Fibroblast of upper back skin (primary cell): ENCODE measurements at places on chromosomes 4 and X.
A peak's percentile ranks its signal among the peaks of the same experiment; 100 is the strongest.

- no peak for DNase-seq
Observed at GRCh38 chr4:101993002-101993841, 202.7 kb downstream of the BANK1 start.

GRCh38 chr4:165692082-165692481, 181.0 kb upstream of the TLL1 start:
- DNase-seq: no peak

DNA sequence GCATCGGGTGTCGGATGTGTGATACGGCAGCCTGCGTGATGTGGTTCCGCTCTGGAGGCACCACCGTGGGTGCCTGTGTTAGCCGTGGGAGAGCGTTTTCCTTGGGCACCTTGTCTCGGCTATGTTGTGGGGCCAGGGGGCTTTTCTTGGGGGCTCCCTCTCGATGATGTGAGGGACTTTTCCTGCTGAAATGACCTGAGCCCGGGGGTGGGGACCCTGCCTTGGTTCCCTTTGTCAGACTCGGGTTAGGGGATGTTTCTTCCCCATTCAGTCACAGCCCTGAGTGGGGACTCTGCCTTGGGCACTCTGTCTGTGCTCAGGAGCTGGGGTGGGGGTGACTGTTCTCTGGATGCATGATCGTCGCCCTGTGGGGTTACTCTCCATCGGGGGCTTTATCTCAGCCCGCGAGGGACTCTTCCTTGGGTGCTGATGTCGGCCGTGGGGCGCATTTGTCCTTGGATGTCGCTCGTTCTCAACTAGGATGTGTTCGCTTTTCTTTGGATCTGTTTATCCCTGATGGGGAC, 26.7 kb downstream of the CT45A3 start:
- DNase-seq: no peak

DNA sequence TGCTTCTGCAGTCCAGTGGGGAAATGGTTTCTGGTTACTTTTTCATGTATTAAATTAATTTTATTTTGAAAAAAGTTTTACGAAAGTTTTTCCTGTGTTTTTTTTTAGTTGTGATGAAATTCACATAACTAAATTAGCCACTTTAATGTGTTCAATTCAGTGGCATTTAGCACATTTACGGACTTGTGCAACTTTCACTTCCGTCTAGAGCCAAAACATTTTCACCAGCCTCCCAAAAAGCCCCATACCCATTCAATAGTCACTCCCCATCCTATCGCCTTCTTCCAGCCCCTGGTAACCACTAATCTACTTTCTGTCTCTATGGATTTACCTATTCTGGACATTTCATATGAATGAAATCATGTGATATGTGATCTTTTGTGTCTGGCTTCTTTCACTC, 22.8 kb upstream of the TBL1X start:
- no peak for DNase-seq

DNA sequence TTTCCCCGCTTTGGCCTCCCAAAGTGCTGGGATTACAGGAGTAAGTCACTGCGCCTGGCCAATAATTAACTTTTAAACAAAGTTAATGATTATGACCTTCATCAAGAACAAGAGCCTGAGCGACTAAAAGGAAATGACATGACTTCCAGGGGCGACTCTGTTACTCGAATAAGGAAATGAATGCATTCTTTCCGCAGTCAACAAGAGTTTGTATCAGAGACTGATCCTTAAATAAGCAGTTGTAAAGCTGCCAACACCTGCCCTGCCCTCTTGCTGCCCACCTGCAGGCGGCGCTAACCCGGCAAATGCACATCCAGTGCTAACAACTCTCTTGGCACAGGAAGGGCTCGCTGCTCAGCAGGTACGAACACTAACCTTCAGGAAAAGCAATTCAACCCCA, 27.3 kb downstream of the WDR1 start:
- no peak for DNase-seq

DNA sequence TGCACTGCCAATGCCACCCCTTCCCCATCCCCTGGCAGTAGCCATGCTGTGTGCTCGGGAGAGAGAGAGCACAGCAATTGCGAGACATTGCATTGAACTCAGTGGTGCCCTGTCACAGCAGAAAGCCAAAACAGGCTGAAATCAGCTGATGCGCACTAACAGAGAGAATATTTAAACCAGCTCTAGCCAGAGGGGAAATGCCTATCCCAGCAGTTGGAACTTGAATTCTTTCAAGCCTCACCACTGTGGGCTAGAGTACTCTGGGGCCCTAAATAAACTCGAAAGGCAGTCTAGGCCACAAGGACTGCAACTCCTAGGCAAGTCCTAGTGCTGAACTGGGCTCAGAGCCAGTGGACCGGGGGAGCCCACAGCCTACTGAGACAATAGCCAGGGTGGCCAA, 17.7 kb upstream of the RP2 start:
- DNase-seq: no peak

GRCh38 chr4:94452476-94453371, 982 bp downstream of the PDLIM5 start:
- peak; percentile 78 for DNase-seq

DNA sequence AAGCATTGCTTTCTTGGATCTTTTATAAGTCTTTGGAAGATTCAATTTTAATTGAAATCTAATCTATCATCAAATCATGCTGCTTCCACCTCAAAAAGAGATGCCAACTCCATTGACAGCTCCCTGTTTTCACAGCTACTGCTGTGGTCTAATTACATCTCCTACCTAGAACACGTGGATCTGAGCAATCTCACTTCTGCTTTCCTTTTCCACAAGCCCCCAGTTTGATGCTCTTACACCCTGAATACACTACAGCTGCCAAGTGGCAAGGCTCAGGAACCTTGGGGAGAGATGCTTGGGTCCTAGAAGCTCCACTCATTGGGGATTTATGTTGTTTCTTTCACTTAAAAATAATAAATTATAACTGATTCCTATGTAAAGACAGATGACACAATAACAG, 172.0 kb downstream of the CFAP299 start:
- DNase-seq: no peak

DNA sequence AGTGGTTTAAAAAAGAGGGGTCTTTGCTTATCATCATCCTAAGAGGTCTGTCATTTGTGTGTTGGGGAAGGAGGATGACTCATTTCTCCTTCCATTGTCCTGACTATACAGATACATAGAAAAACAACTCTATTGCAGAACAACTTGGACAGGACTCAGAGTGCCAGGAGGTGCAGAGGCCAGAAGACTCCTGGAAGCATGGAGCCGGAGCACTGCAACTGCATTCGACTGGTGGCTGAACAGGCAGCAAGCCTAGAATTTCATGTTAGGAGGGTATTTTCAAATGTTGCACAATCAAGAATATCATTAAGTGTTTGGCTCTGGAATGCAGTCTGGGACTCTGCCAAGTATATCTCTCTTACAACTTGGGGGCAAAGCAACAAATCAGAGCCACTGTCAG, 35.0 kb upstream of the MAML3 start:
- peak; percentile 72 for DNase-seq

DNA sequence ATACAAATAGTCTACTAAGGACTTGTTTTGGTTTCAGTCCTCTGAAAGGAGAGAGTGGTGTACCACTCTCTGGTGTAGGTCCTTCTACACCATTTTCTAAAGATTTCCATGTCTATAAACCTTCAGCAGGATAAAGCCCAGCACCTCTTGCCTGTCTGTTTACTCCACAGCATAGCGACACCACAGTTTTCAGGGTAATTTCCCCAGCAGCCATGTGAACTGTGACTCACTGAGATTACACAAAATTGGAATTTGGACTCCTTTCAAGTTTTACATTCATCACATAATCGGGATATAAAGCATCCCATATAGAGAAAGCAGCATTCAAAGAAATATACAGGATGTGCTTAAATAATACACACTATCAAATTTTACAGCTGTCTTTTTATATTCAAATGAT, 229.6 kb downstream of the PRDM5 start:
- DNase-seq: peak; percentile 89

DNA sequence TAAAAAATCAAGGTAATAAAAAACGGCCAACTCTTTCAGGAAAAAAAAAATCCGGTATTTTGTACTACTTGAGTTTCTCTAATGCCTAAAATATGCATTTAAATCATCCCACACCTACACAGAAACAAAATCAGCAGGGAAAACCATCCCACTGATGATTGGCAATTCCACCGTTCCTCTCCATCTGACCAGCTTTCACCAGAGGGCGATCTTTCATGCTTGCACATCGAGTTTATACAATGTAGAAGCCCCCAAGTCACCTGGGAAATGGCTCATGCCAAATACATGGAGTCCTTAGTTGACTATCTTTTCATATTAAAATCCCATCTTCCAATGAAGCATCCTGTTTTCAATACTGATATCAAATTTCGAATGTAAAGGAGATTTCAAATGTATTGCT, 69.2 kb downstream of the PTCHD1 start:
- DNase-seq: no peak

- peak; percentile 92 for DNase-seq
Observed at GRCh38 chr4:139018971-139019758, 3.6 kb downstream of the NOCT start.

DNA sequence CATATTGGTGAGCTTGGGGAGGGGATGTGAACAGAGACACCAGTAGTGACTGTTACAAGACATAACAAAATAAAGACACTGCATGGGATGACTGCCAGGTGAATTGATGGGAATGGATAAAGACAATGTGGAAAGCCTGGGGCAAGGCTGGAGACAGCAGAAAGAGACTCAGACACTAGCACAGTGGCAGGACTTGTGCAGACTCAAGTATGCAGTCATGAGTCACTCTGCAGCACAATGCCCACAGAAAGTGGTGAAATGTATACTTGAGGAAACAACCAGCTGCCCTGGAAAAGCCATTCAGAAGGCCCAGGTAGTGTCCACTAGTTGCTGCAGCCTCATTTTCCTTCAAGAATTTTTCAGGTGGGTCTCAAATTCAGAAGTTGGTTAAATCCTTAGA, 452.3 kb downstream of the MID1IP1 start:
- DNase-seq: no peak

- DNase-seq: no peak
Observed at GRCh38 chr4:36000941-36001557, 243.3 kb downstream of the ARAP2 start.

DNA sequence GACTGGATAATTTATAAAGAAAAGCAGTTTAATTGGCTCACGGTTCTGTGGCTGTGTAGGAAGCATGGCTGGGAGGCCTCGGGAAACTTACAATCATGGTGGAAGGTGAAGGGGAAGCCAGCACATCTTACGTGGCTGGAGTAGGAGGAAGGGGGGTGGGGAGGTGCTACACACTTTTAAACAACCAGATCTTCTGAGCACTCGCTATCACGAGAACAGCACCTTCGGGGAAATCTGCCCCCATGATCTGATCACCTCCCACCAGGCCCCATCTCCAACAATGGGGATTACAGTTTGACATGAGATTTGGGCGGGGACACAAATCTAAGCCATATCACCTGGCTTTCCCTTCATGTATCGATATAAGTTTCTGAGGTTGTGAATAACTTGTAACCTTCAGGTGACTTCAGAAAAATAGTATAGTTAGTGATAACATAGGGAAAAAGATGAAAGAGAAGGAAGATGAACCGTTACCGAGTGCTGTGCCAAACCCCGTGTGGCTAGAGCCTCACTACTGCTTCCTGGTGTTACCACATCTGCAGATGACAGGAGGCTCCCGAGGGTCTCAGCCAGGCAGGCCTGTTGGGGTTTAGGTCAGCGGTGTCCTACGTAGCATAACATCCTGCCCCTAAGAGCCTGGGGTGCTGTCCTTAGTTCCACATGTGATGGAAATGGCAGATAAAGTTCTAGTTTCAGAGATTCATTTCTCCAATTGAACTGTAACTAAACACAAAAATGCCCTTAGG, 103.5 kb downstream of the TNIP2 start:
- DNase-seq: no peak

- no peak for DNase-seq
Observed at GRCh38 chrX:4971646-4972045, 1257.0 kb downstream of the NLGN4X start.

GRCh38 chr4:15525080-15525479, 55.4 kb downstream of the CC2D2A start:
- DNase-seq: no peak

DNA sequence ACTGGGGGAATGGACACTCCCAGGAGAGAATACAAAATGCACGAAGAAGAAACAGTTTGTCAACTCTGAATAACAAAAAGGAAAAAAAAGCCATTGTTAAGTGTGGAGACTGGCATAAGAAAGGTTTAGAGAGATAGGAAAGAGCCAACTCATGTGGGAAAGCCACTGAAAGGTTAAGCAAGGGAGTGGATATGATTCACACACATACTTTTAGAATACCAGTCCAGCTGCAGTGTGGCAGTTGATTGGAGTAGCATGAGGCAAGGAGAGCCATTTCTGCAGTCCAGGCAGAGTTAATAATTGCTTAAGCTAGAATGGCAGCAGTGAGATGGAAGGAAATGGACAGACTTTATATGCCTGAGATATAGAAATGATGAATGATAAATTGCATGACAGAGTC, 36.9 kb upstream of the ADAD1 start:
- peak; percentile 61 for DNase-seq

DNA sequence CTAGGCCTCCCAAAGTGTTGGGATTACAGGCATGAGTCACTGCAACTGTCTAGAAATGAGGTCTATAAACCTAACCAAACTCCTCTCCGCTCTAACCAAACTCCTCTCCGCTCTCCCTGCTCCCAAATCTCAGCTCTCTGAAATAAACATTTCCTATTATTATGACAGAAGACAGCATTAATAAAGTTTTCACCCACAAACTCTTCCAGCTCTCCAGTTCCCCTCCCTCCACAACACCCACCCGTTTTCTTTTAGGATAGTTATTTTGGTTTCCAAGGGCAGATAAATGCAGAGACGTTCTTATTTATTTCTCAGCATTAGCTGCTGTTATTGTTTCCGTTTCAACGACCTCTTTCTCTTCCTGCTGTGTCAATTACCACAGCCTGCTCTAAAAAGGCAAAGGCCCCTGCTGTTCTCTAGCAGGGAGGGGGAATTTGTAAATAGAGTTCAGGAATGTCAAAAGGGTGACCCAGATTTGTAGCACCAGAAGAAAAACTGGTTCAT, 13.3 kb upstream of the SCD5 start:
- no peak for DNase-seq

GRCh38 chr4:20643631-20644030, 56.6 kb upstream of the PACRGL start:
- no peak for DNase-seq

DNA sequence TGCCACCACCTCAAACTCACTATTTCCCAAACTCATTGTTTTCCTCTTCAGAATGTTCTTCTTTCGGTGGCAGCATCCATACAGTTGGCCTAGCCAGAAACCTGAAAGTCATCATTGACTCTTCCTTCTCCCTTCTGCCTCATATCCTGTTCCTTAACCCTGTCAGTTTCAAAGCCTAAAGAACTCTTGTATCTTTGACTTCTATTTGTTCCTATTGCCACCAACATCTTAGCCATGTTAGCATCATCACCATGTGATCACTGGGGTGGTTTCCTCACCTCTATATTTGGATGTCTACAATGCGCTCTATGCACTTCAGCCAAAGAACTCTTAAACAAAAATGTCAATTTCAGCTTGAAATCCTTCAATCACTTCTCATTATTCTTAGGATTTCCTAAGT, 29.0 kb downstream of the DDX60L start:
- DNase-seq: no peak
